Ammon's horn (tissue), 1 donor: ENCODE measurements at places on chromosomes 11 and 22.
A peak's percentile ranks its signal among the peaks of the same experiment; 100 is the strongest.

DNA sequence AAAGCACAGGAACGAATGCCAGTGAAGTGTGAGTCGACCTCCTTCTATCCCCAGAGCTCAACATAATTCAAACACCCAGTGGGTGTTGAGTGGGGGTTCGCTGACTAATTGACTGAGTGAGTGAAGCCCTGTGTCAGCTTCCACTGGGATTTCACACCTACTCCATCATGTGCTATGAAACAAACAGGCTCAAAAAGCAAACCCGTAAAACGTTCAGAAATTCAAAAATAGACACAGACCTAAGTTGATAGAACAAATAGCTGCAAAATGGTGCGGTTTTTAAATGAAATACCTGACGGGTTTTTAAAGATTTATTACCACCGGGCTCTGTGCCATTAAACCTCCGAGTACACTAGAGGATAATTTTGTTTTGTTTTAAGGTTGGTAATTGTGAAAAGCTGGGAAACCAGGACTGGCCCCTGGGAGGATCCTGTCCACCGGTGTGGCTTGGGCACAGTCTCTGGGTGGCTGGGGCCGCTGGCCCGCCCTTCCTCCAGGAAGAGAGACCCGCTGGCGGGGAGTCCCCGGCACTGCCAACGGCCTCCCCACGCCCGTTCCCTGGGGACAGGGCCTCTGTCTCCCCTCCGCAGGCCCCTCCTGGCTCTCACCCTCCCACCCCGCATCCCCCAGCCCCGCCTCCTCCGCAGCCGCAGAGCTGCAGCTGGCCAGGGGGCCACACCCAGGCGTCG, 13.6 kb downstream of the KCNJ5 start:
- DNase-seq = peak; percentile 50

DNA sequence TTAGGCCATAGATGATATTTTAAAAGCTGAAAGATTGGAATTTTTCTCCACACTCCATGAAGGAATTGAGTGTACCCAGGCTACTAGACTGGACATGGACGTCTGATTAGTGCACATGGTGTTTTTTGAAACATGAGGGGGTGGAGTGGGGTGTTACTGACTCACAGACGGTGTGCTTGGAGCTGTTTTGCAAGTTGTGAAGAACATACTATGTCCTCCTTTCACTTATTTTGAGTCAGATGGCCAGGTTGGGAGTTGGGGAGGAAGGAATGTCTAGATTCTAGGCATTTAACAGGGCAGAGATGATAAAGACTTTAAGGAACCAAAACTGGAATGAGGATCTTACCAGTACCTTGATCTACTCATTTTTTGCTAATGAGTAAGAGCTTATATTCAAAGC, 158.1 kb upstream of the MTNR1B start:
- peak; percentile 28 for DNase-seq

DNA sequence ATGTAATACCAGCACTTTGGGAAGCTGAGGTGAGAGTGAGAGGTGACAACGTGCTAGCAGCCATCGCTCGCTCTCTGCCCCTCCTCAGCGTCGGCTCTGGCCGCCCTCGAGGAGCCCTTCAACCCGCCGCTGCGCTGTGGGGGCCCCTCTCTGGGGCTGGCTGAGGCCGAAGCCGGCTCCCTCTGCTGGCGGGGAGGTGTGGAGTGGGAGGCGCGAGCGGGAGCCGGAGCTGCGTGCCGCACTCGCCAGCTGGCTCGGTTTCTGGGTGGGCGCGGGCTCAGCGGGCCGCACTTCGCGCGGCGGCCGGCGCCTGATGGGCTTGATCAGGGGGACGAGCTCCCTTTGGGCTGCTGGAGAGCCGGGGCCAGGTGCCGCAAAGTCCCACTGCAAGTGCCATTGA, 98.9 kb upstream of the UBASH3B start:
- DNase-seq = peak; percentile 30

- no peak for DNase-seq
Observed at GRCh38 chr11:115498354-115498753, 5.9 kb downstream of the CADM1 start.

GRCh38 chr22:45880716-45881523, 96.0 kb downstream of the WNT7B start:
- no peak for DNase-seq

DNA sequence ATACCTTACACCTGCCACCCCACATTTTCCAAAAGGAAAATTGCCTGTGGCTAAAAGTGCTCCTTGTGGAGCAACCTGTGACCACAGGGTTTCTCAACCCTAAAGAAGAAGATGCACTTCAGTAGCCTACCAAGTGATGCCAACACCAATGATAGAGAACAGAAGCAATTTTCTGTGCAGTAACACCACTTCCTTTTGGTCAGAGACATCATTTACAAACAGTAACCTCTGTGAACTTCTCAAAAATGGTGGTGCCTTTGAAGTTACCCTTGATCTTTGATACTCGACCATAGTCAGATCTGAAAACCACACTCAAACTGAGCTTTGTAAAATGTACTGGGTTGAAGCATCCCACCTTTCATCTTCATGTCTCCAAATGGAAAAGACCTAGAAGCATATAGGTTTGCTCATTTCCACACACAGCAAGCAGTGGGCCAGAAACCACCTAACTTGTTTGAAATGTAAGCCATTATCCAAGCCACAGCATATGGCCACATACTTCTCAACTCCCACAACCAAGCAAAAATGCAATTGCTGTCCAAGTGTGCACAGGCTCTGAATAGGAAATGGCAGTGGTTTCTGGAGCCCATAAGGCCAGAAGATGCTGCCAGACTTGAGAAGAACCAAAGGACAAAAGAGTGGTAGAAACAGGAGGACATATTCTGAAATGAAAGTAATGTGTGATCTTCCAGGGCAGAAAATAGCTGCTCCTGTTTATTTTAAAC, 24.3 kb downstream of the MPPED2 start:
- no peak for DNase-seq
